ENCODE measurements at places on chromosomes 6 and 20.

GRCh38 chr6:161542346-161542980 lies 268.6 kb upstream of the AGPAT4 start:
- no peak for DNase-seq

DNA sequence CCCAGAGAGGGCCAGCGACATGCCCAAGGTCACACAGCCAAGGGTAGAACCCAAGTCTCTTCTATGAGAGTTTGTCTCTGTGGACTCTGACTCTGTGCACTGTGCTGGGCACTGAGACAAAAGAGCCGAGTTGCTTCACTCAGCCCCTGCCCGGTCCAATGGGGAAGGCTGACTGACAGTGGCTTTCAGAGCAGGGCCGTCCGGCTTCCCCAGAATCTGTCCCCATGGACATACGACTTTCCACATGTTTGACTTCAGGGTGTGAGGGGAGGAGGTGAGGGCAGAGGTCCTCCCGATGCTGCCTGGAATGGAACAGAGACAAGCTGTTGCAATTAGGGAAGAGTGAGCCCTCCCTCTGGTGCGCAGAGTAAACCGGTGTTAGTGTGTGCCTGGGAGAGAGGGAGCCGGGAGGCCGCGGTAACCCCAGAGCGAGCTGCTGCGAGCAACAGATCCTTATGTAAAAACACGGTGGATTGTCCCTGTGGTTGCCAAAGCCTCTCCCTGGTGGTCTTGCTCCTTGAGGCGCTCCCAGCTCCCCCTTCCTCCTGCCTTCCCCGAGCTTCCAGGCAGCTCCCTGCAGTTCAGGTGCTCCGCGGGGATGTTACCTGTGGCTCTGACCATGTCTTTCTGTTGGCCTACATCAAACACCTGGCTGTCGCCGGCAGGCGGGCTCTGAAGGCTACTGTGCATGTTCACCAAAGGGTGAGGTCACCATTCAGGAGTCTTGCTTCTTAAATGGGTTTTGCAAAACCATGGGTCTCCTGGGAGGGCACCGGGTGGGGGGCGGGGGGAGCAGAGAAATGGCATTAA lies 672 bp downstream of the SIRPA start:
- no peak for DNase-seq

GRCh38 chr6:35473075-35473849 lies 5.1 kb downstream of the RPL10A start:
- DNase-seq, result peak; percentile 19

DNA sequence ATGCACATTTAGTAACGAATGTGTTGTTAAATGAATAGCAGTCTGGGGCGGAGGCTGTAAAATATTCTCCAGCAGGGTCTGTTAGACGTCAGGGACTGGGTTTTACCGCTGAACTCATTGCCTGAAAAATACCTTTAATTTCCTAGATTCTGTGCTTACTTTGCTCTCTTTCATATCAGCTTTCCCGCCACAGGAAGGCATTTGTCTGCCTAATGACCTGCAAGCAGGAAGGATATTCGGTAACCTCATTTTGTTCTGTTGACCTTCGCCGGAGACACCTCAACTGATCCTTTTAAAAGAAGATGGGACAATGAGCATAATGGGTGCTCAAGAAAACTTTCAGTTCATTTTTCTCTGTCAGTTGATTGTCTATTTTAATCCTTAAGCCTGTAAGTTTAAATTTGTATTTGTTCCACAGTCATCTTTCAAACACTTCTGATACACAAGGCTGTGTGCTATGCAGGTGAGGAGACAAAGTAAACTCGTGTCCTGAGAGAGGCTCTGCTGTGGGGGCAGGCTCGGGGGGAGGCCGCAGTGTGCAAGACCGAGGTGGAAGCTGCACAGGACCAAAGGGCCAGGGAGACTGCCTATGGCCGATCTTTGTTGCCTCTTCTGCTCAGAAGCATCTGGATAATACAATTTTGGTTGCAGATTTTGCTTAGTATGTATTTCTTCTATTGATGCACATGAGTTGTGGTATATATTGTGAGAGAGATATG lies 27.4 kb upstream of the SIM1 start:
- DNase-seq, result no peak

- DNase-seq, result no peak
Measured at GRCh38 chr6:93679836-93680235, 260.5 kb upstream of the EPHA7 start.

DNA sequence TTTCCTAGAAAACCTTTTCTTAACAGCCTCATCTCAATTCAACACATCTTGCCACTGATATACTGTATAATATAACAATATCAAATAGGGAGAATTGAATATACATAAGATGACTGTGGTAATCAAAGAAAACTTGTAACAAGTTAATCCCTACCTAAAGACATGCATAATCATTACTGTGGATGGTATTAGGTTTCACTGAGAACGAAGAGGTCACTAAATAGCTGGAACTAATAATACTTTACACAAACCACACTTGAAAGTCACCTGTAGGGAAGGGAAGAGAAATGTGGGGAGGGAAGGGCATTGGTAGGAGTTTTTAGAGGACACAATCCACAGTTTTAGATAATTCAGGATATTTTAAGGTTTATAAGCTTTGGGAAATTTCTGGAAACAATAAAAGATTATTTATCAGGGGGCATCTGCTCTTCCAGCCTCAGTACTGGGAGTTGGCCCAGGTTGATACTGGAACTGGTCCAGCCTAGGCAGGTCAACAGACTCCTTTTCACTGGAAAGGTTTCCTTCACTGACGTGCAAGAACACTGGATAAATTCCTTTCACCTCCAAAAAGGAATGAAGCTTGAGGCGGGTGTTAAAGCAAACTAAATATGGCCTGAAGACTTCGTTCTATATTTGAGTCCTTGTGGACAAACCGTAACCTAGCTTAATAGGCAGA lies 44.0 kb downstream of the MAP7 start:
- no peak for DNase-seq

DNA sequence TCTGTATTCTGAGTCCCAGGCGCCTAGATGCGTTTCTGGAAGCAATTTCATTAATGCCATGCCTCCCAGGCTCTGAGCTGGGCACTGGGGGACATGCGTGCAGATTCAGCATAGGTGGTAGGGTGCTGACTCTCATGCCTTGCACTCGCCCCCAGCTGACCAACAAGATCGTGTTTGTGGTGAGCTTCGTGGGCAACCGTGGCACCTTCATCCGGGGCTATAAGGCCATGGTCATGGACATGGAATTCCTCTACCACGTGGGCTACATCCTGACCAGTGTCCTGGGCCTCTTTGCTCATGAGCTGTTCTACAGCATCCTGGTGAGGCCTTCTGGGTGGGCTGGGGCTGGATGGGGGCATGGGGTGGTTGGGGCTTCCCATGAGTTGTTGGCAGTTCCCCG lies 21.6 kb downstream of the UQCC2 start:
- DNase-seq, result no peak

DNA sequence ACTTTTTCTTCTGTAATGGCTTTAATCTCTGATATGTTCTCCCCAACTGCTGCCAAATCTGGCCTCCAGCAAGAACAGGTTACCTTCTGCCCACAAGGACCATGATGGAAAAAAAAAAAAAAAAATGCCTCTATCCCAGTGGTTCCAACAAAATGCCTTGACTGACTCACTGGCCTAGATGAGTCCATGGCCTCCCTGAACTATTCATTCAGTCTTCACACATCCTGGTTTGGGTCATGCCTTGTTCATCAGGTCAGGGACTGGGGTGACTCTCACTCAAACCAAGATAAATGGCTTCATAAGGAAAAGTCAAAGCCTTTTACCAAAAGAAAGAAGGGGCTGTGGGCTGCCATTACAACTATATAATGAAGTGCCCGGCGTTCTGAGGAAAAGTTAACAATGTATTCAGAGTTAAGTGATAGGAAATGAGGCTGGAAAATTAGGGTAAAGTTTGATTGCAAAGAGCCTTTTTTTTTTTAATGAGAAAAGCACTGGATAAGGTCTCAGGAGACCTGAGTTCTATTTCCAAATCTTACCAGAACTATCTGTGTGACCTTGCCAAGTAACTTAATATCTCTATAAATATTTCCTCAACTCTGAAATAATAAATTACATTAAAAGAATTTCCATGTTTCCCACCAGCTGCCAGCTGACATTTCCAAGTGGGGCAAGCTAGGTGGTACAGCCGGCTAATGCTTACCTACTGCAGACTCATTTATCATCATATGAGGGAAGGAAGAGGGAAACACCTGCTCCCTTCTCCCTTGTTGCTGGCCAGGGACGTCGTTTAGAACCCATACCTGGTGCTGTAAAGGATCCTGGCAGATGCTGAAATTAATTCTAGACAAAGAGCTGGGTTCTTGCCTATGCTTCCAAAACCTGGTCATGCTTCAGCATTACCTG lies 380.0 kb upstream of the MARCKS start:
- no peak for DNase-seq

DNA sequence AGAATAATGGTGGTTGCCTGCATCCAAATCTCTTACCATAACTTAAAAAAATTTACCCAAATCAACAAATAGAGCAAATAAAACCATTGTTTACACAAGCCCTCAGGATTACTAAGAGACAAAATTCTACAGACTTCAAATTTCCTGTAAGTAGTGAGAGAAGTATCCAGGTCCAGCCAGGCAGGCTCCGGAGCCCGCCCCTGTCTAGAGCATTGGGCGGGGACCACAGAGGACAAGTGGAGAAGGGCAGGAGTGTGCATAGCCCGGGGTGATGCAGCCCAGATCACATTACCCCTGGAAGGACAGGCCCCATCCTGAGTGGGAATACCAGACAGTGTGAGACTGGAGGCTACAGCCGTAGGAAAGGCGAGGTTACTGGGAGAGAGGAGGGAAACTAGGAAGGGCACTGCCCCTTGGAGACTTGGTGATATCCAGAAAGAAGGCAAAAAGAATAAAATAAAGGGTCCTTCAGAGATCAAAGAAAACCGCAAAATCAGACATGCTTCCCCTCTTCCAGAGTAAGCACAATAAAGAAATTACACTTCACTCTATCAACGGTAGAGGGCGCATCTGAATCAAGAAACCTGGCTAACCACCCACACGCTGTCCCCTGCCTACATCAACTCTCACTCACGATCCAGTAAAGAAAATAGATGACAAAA lies 26.6 kb downstream of the RIN2 start:
- peak; percentile 66 for DNase-seq

Data from hematopoietic multipotent progenitor cell treated with erythropoietin and hydrocortisone succinate and interleukin-3 and kit ligand, for 8 days (in vitro differentiated cells).